ENCODE measurements at places on chromosomes 2 and 18. TPM values are rescaled to one million over a fixed set of nuclear protein-coding genes. Genes with fewer than 3 reads are reported as not detected.

CSRNP3 gene
- 4.2 TPM for total RNA-seq

UGT1A4 gene
- not detected for total RNA-seq

ALPI gene
- total RNA-seq = not detected

TM4SF20 gene
- total RNA-seq = not detected

PSD4 gene
- 2.9 TPM for total RNA-seq

DNA sequence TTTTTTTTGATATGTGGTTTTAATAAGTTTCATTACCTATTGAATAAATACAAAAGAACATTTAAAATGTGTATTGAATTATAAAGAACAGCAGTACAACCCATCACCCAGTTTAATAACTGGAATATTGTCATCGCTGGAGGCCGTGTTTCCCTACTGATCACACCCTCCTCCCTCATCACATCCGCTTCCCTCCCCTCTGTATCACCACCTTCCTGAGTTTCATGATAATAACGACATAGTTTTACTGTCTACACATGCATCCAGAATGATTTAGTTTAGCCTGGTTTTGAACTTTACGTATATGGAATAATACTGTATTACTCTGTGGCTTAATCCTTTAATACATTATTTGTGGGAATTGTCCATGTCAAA, 2.1 kb downstream of the SERPINB8 start:
- DNase-seq = no peak

GRCh38 chr2:13046557-13047165, 329.9 kb downstream of the TRIB2 start:
- no peak for DNase-seq

DNA sequence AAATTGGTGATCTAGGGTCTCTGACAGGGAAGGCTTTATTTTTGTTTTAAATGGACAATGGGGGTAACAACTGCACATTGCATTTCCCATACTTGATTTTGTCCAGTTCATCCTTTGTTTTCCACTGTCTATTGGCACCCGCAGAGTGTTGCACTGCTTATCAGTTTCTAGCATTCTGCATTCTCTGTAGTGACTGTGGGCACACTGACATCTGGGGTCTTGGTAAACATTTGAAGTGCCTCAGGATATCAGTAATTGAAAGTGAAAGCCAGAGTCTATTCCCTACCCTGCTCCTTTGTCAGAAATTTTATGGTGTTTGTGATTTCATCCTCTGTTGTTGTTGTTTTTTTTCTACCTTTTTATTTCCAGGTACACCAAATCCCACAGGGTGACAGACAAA, 132.1 kb upstream of the EPC2 start:
- DNase-seq = no peak

DNA sequence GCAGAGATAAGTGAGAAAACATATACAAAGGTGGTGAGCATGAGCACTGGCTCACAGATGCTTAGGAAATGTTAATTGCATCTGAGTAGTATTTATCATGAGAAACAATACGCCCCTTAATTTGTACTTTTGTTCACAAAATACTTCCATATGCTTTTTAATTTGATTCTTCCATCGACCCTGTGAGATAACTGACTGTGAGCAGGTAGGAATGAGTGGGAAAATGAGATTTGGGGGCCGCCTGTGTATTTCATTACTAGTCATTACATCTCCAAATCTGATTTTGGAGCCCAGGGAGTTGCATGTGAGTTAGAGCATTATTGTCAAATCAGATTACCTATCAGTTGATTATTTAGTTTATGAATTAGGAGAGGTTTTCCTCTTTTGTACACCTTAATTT, 36.7 kb upstream of the NPC1 start:
- no peak for DNase-seq

DNA sequence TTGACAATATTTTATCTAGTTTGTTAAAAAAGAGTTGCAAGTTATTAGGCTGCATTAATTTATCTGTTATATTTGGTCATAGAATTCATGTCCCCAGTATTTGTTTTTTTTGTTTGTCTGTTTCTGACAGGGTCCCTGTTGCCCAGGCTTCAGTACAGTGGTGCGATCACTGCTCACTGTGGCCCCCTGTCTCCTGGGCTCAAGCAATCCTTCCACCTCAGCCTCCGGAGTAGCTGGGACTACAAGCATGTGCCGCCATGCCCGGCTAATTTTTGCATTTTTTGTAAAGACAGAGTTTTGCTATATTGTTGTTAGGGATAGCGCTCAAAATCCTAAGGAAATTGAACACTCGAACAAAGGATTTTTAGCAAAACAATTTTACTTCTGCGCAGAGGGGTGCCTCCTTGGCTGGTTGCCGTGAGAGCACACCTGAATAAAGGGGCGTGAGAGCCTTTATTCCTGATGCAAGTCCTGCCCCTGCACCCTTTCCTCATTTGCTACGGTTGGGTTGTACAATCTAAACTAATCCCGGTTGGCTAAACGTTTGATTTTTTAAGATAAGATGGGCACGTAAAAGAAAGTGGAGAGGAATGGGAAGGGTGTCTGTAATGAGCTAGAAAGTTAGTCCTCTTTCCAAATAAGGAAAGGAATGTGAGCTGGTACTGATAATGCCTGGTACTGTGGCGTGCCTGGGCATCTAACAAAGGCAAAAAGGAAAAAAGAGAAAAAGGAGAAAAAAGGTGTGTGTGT, 65.5 kb downstream of the COMMD1 start:
- DNase-seq = no peak

- DNase-seq = no peak
Observed at GRCh38 chr18:55732227-55733106, 144.5 kb upstream of the TCF4 start.

DNA sequence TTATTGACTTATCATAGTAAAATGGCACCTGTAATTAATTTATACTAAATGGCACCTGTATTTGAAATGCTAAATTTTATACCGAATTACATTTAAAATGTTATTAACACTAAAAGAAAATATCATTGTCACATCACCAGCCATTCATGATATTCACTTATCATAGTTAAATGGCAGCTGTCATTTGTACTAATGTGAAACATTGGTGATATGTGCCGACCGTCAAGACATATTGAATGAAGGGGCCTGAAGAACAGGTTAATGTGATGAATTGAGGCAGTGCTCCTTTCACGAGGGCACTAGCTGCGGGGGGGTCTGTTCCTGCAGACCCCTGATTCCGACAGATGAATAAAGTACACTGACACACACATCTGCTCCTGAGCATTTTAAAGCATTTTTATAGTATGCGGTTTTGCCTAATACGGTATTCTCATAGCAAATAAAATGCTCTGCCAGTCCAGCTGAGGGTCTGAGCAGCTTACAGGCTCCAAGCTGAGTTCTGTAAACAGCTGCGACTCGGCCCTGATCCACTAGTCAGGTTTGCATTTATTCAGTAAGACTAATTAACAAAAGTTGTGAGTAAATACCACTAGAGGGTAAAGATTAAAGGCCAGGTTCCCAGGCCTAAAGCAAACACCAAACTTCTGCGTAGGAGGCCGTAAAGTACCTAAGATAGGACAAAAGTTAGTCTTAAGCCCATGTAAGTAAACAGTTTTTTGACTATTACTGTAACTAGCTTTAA, 593.4 kb upstream of the NETO1 start:
- DNase-seq = no peak

DNA sequence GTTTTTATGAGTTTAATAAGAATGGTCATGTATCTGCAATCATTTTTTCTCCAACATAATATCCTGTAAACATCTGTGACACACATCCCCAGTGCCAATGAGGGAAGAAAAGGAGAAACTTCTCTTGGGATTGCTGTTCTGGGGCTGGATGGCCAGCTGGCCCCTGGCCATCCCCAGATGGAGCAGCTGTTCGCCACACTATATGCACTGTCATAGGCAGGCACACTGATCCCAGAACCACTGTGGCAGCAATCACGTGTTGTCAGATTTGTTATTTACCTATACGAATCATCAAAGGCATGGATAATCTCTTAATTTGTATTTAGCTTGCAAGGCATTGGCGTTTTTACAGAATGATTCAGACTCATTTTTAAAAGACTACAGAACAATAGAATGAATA, 167.6 kb upstream of the ACAA2 start:
- no peak for DNase-seq

DNA sequence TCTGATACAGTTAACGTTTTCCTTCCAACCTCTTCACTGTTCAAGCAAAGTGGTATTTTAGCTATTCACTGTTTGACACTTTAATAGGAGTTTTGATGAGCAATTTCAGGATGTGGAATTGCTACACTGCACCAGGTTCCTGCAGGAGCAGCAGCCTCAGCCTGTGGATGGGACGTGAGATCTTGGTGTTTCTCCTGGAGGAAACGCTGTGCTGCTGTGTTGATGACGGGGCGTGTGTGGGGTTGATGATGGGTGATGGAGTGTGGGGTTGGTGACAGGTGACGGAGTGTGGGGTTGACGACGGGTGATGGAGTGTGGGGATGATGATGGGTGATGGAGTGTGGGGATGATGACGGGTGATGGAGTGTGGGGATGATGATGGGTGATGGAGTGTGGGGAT, 98.9 kb downstream of the RTP5 start:
- no peak for DNase-seq

GRCh38 chr2:219457784-219458369, 23.2 kb downstream of the SPEG start:
- no peak for DNase-seq

GRCh38 chr2:39059366-39059952, 61.4 kb downstream of the SOS1 start:
- no peak for DNase-seq

DNA sequence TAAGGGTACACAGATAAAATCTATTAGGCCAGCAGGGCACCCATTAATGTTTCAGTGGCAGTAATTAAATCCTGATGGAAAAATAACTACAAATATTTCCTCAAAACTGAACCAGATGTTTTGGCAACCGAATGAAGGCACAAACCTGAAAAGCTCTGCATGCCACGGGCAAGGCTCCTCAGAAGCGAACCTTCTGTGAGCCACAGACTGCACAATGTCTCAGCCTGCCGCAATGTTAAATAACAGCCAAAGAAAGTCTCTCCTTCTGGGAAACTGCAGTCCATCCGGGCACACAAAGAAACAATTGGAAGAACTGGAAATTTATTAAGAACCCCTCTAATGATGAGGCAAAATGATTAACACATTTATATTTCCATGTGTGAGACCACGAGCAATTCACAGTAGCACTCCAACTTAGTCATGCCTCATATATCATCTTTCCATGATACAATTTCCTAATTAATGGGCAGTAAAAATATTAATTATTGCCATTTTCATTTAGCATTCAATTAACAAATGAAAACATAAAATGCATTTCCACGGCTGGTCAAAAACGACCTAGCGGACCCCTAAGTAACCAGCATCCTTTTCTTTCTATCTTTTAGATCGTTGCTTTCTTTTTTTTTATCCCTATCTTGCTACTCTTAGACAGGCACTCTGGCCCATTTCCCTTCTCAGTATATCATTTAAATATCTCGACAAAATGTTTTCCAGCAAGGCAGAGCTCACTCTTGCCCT, 237.5 kb downstream of the EPHA4 start:
- DNase-seq = no peak

GRCh38 chr2:234147335-234147861, 96.9 kb downstream of the SPP2 start:
- no peak for DNase-seq

GRCh38 chr2:54473851-54474250, 17.7 kb downstream of the SPTBN1 start:
- no peak for DNase-seq

DNA sequence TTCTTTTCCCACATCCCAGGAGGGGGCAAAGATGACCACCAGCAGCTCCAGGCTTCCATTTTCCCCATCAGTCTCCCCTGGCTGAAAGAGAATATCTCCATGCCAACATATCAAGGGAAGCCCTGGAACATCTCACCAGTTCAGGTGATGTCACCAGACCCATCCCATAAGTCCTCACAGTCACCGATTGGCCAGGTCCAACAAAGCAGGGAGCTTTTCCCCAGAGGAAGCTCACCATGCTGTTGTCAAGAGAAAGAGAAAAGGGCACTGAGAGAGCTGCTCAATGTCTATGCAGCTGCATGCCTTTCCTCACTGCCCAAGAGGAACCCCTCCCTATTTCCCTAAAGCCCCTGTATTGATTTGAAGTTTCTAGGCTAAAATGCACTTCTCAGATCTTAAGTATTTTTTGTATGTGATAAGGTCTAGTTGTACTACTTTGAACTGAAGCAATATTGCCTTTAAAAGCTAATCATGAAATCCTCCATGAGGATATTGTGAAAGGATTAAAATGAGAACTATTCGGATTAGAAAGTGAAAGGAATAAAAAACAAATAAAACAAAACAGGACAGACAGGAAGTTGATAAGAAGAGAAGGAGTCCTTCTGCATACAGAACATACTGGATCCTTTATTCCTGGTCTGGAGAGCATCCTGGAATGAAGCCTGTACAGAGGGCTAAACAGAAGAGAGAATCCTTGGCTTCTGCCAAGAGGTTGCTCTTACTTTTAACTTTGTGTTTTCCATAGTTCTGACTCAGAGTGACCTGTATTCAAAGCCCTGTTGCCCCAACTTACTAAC, 45.2 kb upstream of the CTIF start:
- no peak for DNase-seq

DNA sequence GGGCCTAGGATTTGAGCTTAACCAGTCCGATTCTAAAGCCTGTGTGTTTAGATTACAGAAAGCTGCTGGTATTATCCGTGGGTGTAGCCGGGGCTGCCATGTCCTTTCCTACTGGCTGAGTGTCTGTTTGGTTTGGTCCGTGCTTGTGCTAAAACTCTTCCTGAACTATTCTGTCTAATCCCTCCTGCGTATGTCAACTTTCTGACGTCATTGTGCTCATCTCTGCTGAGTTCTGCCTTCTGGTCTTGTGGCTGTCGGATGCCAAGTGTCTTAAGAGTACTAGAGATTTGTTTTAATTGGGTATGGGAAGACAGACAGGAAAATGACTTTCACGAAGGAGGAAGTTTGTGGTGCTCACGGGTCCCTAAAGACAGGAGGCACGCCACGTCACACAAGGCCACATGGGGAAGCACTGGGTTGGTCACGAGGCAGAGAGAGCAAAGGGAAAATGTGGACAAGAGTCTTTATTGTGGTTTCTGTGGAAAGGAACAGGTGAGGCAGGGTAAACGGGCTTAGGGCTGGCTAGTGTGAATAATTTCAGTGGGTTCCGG, 31.8 kb upstream of the NTSR2 start:
- peak; percentile 53 for DNase-seq

DNA sequence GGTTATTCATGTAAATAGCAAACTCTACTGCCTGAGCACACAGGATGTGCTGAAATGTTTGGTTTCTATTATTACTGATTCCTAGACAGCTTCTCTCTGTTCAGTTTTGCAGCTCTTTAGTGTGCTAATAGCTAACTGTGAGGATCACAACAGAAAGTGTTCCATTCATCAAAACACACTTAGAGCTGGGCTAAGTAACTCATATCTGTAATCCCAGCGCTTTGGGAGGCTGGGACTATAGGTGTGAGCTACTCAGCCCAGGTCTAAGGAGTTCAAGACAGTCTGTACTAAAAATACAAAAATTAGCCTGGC, 63.2 kb downstream of the MOGAT1 start:
- DNase-seq = no peak
